ENCODE measurements at places on chromosomes 7 and 10.
A peak's percentile ranks its signal among the peaks of the same experiment; 100 is the strongest.

DNA sequence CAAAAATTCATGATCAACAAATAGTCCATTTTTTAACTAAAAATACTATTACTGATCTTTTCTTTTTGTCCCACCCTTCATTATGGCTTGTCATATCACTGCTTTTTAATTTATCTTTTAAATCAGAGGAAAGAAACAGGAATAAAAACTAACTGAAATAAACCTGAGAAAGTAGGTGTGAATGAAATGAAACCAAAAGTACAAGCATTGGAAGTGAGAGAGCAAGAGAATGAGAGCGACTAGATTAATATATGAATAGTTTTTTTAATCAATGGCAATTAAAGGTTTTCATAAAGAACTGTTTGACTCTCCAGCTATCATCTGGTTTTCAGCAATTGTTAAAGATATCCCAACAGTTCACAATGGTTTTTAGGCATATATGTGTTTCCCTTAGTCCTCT, 137.8 kb downstream of the SPAG6 start:
- DNase-seq, result no peak

DNA sequence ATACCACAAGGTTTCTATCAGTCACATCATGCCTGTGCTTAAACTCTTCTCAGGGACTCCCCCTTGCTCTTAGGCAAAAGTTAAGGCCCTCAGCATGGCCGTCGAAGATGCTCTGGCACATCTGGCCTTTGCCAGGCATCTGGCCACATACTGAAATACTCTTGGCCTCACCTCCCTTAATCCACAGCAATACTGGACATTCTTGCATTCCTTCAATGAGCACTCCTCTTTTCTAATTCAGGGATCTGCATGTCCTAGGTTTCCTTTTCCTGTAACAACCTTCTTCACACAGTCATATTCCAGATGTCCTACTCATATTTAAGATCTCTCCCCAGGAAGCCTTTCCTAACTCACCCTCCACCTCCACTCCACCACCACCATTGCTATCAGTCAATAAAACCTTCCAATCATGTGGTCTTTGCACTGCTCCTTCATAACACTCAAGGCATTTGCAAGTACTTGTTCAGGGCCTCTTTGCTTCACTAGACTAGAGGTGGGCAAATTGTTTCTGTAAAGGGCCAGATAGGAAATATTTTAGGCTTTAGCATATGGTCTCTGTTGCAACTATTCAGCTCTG, 216.6 kb downstream of the KCNMA1 start:
- DNase-seq, result no peak

- DNase-seq, result no peak
Observed at GRCh38 chr10:11163780-11164550, 146.3 kb downstream of the CELF2 start.

GRCh38 chr7:6631605-6632004, 5.5 kb upstream of the ZNF316 start:
- DNase-seq, result no peak

DNA sequence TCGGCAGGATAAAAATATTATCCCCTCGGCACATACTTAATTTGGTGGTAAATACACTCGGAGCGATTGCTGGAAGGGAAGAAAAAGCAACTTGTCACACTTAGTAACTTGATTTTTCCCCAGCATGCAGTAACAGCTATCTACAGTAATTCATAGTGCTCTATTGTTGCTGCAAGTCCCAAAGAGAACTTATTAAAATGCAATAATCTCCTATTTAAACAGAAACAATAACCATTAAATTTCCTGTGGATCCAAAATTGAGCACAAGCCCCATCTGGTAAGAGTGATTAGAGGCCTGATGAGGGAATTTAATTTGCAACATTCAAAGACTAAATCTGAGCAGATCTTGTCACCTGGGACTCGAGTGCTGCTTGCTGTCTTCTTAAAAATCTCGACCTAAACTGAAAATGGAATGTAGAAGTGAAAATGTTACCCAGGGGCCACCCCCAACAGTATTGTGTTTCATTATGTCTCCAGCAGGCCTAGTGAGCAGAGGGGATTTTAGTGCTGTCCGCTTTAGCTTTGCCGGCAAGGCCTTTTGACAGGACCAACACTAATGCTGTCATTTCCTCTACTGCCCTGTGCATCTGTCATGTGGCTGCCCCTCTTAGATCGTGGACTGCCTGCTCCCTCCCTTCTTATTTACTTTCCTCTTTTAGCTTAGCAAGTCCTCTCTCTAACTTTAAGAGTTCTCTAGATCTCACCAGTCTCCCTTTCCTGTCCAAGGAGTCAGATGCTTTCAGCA, 639.7 kb downstream of the AUTS2 start:
- DNase-seq, result peak; percentile 85

GRCh38 chr10:117399341-117400196, 24.3 kb upstream of the PDZD8 start:
- no peak for DNase-seq

DNA sequence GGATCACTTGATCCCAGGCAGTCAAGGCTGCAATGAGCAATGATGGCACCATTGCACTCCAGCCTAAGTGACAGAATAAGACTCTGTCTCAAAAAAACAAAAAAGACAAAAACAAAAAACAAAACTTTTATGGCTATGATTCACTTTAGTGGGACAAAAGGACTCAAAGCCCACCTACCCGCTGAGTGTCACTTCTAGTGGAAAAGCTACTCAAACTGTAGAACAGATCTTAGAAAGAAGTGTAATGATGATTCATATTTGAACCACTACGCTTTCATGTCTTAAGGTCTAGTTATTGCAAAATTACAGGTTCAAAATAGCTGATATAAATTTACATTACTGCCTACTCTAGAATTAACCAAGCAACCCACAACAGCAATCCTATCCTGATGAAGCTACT, 47.1 kb upstream of the OTUD1 start:
- DNase-seq, result no peak

GRCh38 chr10:31099664-31100063, 68.0 kb upstream of the ZNF438 start:
- no peak for DNase-seq

DNA sequence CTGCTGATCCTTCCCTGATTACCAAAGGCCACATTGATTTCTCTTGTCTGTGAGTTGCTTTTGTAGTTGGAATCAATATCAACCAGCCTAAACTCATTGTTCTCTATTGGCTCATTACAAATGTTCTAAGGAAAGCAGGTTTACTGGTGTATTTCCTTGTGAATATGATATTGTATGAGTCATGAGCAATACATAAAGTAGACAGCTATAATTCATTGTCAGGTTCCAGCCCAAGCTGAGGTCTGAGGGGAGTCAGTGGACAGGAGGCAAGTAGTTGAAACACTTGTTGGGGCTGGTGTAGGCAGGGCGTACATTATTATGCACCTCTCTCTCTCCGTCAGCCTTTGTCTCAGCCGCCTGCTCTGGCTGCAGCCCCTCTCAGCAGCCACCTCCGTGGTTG, 451.7 kb downstream of the IPMK start:
- DNase-seq, result no peak

DNA sequence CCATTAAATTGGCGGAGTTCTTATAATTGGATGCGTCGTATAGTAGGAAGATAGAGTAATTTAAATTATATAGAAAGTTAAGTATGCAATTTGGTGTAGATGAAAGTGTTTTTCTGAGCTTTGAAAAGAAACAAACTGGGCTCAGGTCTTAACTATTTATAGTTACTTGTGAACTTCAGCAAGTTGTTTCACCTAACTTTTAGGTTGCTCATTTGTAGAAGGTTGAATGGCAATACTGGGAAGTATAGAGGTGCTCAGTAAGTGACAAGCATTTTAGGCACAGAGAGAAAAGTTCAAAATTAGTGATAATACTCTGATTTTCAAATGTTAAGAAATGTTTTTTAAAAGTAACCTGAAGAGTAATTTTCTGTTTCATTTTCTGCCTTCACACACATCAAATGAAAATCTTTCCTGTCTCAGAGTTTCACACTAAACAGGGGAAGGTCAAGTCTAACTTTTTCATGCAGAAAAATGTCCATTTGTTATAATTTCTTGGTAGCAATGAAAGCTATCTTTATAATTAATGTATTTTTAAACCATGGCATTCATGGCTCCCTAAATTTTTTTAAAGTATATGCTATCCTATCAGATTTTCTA, 146.5 kb downstream of the PHF14 start:
- DNase-seq, result no peak

DNA sequence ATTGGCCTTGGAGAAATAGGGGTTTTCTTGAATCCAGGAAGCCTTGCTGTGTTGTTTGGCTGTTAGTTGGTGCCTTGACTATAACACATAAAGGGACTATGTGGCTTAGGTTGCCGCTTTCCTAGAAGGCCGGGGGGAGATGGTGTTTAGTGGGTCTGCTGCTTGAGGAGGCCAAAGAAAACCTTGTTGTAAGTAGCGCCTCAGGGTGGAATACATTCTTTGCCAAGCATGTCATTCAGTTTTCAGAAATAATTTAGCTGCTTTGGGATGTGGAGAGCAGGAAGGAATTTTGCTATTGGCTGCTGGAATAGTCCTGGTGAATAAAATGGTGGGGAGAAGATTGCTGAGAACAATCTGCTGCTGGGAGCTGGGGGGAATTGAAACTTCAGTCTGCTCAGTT, 132.9 kb upstream of the WNT16 start:
- no peak for DNase-seq

DNA sequence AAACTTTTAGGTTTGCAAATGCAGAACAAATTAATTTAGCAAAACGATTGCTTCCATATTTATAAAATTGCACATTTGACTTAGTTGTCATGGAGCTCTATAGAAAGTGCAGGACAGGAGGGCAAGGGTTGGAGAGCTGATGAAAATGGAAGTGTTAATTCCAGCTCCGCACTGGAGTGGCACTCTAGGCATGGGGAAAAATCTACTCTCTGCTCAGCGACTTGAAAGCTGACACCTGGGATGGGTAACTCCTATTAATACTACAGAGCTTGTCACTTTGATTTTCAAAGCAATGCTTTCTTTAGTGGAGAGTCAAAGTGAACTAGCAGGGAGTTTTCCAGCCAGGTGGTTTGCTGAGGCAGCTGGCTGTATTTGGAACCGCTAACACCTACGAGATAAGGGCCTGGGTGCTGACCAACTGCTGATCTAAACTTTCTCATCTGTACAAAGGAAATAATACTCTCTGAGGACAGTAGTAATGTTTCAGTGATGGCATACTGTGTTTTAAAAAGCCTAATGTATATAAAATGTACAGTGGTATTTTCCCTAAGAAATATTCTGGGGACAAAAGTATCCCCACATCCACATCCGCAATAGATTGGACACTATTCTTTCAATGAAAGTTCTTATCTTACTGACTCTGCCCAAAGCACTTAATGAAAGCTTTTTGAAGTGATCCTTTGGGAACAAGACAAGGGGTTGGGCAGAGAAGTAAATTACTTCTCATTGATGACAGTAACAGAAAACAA, 444.3 kb downstream of the GPAM start:
- no peak for DNase-seq

DNA sequence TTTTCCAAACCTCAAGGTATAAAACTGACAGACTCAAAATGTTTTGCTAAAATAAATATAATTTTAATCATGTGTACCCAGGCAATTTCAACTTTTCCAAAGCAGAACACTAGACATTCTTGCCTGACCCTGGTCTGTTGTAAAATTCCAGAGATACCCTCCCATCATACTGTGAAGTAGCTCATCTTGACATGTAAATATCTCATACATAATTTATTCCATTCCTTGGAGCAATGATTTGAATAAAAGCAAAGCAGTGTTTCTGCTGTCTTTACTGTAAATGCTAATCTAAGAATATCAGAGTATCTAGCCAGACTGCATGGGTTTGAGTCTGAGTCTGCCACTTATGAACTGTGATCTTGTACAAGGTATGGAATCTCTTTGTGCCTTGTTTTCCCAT, 68.9 kb downstream of the TES start:
- no peak for DNase-seq

- peak; percentile 97 for DNase-seq
Observed at GRCh38 chr7:70529914-70530585, 601.9 kb upstream of the GALNT17 start.

DNA sequence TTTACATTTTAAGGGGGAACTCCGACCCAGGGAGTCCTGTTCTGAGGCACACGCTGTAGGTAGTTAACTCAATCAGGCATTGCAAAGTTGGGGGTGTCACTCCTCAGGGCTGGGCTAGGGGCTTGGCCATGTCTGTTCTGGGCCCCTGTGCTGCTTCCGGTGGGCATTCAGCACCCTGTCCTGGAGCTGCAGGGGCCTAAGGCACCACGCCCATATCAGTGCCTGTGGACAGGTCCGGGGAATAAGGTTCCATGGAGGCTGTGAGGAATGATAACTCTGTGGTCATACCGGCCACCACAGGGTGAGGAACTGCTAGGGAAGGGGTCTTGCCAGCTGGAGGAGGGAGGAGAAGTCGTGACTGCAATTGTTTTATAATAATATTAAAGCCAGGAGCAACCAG, 539.1 kb upstream of the FOXK1 start:
- no peak for DNase-seq

GRCh38 chr7:30330134-30331111, 46.0 kb downstream of the ZNRF2 start:
- no peak for DNase-seq

- DNase-seq, result no peak
Observed at GRCh38 chr10:15518250-15518649, 147.2 kb upstream of the FAM171A1 start.

DNA sequence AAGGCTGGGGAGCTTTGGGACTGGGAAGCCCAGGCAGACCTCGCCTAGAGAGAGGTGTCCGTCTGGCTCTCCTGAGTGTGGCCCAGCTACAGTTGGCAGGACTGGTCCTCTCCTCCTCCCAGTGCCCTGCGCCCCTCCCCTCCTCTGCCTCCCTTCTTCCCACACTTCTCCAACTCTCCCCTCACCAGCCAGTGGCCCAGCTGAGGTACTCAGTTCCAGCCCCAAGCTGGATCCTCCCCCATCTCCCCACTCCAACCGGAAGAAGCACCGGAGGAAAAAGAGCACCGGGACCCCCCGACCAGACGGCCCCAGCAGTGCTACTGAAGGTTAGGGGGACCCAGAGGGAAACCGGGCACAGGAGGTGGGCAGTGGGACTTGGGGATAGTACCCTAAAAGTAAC, 27.7 kb downstream of the GBX1 start:
- no peak for DNase-seq

DNA sequence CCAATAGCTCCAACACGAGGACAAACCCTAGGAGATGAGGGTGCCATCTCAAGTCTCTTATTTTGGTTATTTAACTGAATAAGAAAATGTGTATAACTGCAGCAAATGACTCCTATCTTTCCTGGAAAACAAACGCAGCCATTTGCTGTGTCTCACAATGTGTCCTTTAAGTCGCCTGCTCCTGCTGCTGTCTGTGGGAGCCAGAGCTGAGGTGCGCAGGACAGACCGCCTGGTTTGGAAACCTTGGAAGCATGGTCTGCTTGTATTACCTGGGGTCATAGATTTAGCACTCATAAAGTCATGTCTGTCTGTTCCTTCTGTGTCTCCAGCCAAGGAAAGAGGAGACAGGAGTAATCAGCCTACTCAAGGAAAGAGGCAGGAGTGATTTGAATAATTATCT, 760.2 kb downstream of the GRID1 start:
- no peak for DNase-seq

- no peak for DNase-seq
Observed at GRCh38 chr7:42272793-42273665, 36.0 kb upstream of the GLI3 start.

DNA sequence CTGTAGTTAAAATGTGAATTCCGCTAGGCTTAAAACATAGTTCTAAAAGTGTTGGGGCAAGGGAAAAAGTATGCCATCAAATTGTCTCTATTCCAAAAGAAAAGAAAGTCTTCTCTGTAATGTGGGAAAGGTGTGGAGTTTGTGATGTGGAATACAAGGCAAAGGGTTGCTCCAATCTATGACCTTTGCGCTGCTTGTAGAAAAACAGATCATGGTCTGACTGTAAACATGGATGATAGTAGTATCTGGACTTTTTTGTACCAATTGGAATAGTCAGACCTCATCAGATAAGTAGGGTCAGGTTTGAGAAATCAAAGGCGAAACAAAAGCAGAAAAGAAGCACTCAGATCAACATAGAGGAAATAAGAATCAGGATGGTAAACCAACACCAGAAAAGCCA, 372.3 kb downstream of the TFEC start:
- no peak for DNase-seq
